NCI-H1694 (cell line): ENCODE measurements at places on chromosomes 12 and 14.

DNA sequence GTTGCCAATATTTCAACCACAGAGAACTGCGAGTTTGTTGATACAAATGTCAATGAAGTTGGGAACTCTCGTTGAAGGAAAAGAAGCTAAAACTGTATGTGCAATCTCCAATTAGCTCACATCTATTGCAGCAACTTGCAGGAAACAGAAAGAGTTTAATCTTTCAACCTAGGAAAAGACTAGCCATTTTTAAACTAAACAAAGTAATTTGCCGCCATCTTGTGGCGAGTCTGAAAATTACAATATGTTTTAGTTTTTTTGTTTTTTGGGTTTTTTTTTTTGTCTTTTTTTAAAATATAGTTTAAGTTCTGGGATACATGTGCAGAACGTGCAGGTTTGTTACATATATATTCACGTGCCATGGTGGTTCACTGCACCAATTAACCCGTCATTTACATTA, 131.2 kb upstream of the FOXG1 start:
- DNase-seq: peak; percentile 51

GRCh38 chr14:86035882-86036281, 505.9 kb downstream of the FLRT2 start:
- DNase-seq: no peak

- DNase-seq: no peak
Measured at GRCh38 chr12:21296348-21296747, 38.4 kb downstream of the SLCO1A2 start.

- no peak for DNase-seq
Measured at GRCh38 chr14:49767270-49767570, 733 bp upstream of the KLHDC2 start.

GRCh38 chr12:42756841-42757623, 167.5 kb upstream of the PRICKLE1 start:
- DNase-seq: no peak

DNA sequence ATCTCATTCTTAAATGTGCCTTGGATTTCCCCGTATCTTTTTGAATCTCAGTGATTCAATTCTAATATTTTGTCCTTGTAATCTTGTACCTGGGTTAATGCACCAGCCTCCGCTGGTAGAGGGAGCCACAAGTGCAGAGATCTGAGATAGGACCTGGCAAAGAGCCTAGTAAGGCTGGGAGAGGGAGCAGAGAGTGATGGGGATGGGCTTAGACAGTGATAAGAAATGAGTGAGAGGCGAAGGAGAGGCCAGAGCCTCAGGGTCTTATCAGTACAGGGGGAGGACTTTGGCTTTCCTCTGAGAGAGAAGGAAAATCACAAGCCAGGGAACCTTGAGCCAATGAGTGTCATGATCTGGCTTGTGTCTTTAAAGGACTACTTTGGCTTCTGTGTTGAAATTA, 30.5 kb upstream of the LMNTD1 start:
- DNase-seq: no peak

- DNase-seq: peak; percentile 41
Measured at GRCh38 chr14:91277546-91278382, 33.3 kb upstream of the GPR68 start.
